ENCODE measurements at places on chromosomes 1 and 21.

- no peak for DNase-seq
These were observed 2.7 kb upstream of the CLDN19 start for GRCh38 chr1:42742617-42743316.

DNA sequence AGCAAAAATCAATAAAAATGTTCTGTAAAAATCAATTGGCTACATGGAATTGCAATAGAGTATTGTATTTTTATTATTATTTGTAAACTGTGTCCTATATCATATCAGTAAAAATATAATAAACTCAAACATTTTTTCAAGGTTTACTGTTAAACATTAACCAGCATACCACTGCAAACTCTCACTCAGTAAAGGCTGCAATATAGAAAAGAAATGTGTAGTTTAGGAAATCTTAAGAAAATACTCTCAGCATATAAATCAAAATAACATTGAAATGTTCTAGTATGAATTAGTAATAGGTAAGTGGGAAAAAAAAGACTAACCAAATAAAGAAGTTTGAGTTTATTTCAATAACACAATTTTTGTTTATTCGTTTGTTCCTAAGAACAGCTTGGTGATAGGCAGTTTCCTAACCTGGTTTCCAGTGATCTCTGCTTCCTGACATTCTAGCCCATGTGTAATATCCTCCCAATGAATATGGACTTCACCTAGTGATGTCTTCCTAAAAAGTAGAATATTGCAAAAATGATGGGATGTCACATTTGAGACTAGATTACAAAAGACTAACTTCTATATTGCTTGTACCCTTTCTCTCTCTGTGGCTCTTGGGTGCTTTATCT lies 870.1 kb downstream of the BRINP3 start:
- no peak for DNase-seq

GRCh38 chr1:153899509-153899908 lies 23.3 kb downstream of the GATAD2B start:
- DNase-seq = no peak

- DNase-seq = no peak
These were observed 41.3 kb upstream of the DHCR24 start for GRCh38 chr1:54928327-54928726.

GRCh38 chr1:44113095-44113609 lies 5.5 kb upstream of the KLF17 start:
- no peak for DNase-seq

GRCh38 chr1:31927661-31927980 lies 10.5 kb downstream of the PTP4A2 start:
- DNase-seq = no peak

- DNase-seq = no peak
These were observed 176.7 kb downstream of the GALNT2 start for GRCh38 chr1:230243583-230244353.

- no peak for DNase-seq
These were observed 393.2 kb upstream of the CXADR start for GRCh38 chr21:17119466-17120297.

DNA sequence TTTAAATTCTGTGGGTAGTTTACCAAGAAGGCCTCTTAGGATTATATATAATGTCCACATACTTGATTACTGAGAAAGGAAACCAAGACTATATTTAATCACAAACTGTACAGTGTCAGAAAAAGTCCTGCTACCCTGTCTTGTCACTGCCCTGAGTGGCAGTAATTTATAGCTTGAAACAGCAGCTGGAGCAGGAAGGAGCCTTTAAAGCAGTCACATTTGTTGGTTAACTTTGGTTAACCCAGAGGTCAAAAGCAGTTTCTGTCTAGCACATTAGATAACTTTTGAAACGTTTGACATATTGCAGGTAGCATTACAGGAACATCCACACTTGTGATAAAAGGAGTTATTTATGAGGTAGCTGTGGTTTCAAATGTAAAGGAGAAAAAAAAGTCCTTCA lies 161.7 kb downstream of the ROR1 start:
- no peak for DNase-seq

DNA sequence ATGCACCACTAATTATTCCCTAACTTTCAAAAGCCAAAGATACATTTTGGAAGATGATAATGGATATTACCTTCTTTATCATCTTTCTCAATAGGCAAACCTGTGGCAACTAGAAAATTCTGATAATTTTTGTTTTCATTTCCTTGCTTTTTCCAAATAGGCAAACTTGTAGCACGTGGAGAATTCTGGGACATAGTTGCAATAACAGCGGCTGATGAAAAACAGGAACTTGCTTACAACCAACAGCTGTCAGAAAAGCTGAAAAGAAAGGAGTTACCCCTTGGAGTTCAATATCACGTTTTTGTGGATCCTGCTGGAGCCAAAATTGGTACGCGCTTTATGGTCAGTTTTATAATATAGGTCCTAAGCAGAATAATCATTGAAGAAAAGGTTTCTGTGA lies 1.5 kb downstream of the FPGT start:
- DNase-seq = no peak

DNA sequence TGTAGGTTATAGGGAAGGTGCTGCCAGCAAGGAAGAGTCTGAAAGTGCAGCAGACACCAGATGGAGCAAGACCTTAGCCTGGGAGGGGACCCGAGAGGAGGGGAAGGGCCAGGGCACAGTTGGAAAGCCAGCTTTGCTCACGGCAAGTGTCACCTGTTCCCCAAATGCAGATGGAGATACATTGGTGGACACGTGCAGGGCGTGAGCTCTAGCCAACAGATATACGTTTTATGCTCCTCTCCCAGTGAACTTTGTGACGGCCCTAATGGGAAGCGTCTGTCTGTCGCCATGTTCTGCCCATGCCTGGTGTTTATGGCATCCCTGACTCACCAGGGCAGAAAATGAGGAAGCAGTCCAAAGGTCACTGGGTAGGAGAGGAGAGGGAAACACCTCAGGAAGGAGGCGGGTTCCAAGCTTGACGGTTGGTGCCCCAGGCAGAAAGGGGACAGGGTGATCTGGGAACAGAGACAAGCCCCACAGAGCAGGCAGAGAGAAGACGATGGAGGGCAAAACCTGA lies 7.6 kb downstream of the GPA33 start:
- peak; percentile 68 for DNase-seq

GRCh38 chr1:112894561-112895011 lies 61.4 kb downstream of the SLC16A1 start:
- no peak for DNase-seq

GRCh38 chr1:191348328-191348727 lies 809.9 kb upstream of the RGS18 start:
- DNase-seq = no peak

- no peak for DNase-seq
These were observed 124.5 kb downstream of the PTPRC start for GRCh38 chr1:198763298-198763714.

DNA sequence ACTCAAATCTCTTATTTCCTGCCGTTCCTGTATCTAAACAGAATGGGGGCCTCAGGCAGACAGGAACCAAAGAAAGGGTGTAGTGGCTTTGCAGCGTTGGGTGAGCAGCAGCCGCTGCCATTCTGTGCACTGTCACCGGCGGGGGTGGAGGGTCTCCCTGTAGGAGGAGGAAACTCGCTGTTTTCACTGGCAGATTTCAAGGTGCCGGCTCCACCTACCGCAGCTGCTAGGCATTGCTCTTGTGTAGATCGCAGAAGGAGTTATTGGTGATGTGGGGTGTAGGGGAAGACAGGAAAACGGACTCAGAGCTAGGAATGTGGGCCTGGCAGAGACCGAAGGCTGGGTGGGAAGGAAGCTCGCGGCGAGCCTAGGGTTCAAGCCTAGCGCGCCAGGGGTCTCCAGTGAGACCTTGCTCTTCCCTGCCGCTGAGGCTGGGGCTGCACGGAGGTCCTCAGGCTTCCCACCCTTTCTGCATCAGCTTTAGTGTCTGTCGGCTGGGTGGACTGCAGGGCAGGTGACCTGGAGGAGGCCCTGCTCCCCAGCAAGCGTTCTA lies 20.8 kb downstream of the ATP5PO start:
- DNase-seq = peak; percentile 77

DNA sequence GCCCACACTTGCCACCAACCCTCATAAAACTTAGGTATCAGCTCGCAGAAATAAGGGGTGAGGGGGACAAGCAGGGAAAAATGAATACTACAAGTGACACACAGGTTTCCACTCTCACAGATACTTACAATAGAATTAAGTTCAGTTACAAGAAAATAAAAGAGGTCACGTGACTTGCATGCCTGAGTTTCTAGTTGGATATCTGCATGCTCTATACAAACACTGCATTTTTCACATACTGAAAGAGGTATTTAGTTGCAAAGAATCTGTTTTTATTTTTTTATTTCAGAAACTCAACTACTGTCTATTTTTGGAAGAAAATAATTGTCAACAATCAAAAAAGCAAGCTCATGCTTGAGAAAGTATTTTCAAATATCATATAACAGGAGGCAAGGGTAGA lies 43.5 kb downstream of the DPYD start:
- no peak for DNase-seq

DNA sequence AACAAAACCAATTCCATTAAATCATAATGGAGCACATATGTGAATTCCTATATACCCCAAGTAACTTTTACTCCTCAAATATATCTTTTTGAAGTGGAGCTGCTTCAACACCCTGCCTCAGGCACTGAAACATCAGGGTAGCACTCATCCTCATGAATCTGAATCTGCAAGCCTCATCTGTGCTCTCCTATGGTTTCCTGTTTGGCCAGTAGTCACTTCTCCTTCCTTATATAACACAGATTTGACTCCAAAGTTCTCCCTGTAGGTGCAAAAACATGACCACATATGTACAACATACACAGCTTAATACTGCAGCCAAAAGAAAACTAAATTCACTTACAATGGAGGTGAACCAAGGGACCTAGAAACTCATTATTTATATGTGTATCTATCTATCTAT lies 7.2 kb downstream of the TRIT1 start:
- DNase-seq = no peak

GRCh38 chr1:162430583-162430982 lies 18.6 kb upstream of the SH2D1B start:
- no peak for DNase-seq

- no peak for DNase-seq
These were observed 34.6 kb downstream of the NRDC start for GRCh38 chr1:51843948-51844347.

DNA sequence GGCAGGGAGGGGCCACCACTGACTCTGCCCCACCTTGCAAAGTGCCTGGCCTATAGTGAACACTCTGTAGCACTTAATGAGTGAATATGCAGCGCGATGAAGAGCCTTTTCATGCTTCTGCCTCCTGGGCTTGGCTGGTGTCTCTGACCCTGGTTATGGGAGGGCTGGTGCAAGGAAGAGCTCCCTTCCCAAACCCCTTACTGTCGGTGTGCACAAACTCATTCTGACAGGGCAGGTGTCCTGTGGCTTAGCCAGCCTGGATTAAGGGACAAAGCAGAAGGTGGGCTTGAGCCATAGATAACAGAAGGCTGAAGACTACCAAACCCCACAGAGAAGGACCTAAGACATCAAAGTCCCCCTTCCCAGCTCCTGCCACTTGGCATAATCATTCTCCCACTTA lies 2.0 kb upstream of the NCMAP start:
- no peak for DNase-seq

- DNase-seq = no peak
These were observed 5.2 kb upstream of the AHDC1 start for GRCh38 chr1:27609210-27609555.

DNA sequence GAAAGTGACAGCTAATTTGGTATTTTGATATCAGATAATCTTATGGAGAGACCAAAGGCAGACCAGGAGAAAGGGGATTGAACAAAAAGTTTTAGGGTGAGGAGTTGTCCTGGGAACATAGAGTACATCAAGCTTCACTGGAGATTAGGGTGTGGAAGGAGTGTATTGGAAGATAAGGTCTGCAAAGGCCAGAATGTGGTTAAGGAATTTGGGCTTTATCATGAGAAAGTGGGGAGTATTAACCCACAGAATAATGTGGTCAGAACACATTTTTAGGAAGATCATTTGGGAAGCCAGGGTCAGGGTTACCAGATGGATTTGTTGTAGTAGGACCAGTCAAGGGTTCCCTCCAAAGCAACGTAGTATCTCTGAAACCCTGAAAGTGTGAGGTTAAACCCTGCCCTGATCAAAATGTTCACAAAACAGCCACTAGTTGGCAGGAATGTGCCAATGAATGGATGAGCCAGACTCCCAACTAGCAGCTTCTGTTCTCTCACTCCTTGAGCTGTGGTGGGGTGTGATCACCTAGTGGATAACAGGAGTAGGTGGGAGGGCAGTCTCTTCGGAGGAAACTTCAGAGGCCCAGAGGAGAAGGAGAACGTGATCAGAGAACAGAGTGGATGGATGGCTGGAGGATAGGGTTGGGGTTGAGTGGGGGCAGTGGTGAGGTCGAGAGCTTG lies 35.8 kb downstream of the SLC2A1 start:
- peak; percentile 90 for DNase-seq

- DNase-seq = no peak
These were observed 390.1 kb downstream of the PRDM2 start for GRCh38 chr1:14090062-14090461.

DNA sequence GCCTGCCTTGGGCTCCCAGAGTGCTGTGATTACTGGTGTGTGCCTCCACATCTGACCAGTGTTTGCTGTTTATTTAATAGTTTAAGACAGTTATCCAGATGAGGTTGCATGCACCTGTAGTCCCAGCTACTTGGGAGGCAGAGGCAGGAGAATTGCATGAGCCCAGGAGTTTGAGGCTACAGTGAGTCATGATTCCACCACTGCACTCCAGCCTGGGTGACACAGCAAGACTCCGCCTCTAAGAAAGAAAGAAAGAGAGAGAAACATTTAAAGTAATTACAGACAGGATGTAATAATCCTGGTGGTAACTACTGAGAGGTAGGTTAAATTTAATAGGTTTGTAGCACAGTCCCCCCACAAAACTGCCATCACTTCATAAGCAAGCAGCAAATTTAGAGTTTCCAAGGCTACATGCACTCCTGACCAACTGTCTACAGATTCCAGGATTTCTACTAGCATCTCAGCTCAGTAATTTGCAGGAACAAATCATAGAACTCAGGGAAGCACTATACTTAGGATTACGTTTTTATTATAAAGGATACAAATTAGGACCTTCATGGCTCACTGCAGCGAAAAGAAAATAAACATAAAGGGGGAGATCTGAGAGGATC lies 89.6 kb downstream of the PKN2 start:
- DNase-seq = no peak

DNA sequence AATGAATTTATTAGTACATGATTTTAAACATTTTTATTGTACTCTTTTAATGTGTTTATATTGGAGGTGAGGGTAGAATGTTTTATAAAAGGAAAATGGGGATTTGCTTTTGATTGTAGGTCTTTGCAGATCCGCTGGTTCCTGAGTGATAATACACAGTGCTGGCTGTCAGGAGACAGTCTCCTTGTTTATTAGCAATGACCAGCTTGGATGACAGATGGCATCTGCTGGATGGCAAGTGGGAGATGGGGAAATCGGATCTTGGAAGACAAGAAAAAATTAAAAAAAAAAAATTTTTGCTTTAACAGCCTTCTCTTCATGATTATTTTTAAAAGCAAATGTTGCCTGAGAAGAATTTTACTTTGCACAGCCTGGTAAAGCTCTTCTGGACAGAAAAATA lies 4.4 kb upstream of the PHTF1 start:
- DNase-seq = peak; percentile 96

DNA sequence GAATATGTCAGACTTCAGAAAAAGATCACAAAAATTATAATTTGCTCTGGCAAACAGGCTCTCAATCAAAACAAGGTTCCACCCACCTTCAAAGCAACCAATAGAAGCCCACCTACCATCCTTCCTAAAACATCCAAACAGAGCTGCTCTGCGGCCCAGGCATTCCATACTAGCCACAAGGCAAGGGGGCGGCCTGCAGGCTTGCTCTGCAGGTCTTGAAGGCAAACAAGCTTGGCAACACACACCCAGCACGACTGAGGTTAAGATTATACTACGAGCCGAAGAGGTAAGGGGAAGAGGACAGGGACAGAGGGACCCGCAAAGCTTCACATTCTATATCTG lies 207.3 kb downstream of the SLC45A1 start:
- DNase-seq = peak; percentile 57
